NCI-H1105 (cell line): ENCODE measurements at places on chromosomes 3 and 15.

DNA sequence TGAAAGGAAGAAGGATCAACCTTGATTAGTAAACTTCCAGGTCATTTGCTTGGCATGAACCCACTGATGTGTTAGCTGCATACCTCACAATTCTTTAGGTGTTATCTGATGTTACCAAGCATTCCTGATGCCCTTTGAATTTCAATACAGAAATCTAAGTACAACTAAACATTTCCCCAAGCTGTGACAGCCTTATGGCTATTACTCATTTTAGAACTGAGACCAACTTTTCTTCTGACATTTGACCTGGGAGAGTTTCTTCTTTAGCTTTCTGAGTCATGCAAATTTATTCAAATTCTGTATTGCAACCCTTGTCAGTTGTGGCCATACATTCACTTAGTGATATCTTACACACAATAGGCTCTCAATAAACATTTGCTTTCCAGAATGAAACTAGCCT, 124.3 kb downstream of the TIGIT start:
- DNase-seq: no peak

GRCh38 chr15:60945196-60945595, 283.9 kb downstream of the RORA start:
- DNase-seq: peak; percentile 75

DNA sequence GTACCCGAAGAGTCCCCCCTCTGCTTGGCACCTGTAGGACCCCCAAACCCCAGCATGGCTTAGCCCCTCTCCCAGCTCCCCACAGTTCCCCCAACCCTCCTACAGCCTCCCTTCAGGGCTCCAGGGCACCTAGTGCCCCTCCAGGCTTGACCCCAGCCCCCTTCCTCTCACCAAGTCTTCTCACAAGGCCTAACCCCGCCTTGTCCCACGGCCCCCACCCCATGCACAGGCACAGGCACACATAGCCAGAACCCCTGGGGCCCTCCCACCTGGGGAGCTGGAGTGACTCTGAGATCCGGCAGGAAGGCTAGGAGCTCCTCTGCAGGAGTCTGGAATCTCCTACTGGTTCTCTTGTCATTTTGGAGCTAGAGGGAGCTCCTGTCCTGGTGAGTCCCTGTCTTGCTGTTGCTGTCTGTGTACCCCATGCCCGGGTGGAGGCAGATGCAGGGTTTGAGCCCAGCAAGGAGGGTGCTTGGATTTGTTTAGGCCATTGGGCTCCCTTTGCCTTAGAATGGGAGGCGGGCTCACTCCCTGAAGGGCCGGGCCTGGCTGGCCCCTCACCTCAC, 39.6 kb downstream of the KLF13 start:
- no peak for DNase-seq

DNA sequence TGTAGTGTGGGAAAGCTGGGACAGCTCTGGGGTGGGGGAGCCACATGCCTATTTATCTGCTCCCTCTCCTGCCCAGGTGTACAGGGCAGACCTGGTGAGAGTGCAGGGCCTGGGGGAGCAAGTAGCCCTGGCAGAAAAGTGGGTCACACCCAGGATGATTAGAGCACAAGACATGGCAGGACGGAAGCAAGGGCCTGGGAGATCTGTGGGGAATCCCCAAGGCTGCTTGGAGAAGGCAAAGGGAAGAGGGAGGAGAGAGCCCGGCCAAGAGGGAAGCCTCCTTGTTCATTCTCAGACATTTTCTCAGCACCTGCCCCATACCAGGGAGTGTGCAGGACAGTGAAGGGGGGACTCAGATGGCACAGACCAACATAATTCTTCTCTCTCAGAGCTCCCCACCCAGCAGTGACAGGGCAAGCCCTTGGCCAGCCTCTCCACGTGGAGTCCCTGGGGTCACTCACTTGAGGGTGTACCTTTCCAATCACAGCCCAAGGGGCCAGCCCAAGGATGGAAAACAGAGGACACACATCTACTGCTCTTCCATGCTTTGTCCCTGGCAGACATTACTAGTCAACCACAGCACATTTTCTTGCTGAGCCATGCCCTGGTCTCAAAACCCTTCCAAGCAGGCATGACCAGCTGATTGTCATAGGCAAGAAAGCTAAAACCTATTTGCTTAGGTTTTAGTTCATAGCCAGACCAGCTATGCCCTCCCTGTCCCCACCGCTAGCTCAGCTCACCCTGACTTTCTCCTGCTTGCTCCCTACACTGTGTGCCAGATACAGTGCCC, 4.9 kb upstream of the DUSP7 start:
- DNase-seq: no peak

DNA sequence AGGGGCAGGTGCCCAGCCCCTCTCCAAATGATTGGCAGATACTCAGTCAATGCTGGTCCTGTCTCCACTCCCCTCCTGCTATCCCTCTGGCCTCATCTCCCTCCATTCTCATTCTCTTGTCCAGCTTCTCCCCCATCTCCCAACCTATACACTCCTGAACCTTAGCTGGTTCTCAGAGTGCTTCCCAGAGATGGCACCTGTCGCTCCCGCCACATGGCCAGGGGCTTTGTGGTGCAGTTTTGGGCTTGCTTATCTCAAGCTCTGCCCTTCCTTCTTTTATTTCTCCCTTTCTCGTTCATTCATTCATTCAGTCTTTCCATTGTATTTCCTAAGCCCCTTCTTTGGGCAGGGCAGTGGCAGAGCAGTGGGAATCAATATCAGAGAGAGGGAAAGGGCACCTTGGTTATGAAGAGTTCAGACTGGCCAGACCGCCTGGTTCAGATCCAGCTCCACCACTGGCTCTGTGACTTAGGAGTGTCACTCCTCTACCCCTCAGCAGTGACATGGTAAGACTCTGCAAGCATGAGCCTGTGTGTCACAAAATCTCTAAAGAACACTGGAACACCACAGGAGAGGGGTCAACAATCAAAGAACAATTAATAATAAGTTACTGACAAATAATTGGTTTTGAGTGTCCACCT, 20.2 kb upstream of the CXCR6 start:
- DNase-seq: no peak

GRCh38 chr3:149581681-149582370, 76.0 kb downstream of the WWTR1 start:
- DNase-seq: no peak
